ENCODE measurements at places on chromosomes 5 and 9.

DNA sequence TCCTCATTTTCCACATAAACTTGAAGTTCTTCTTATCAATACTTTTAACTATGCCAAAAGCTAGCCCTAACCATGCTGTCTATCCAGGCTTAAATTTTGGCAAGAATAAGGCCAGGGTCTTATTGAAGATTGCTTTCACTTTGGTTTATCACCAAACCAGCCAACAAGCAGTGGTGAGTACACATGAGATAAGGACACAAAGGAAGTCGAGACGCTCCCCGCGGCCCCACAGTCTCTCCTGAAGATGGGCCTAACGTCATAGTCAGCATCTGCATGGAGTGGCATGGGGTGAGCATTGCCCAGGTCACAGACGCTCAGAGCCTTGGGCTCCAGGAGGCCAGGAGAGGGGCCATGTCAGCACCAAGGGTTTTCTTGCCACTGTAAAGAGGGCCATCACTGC is 80.3 kb downstream of the ATPSCKMT start:
- DNase-seq: no peak

GRCh38 chr9:3473405-3473804 is 52.4 kb downstream of the RFX3 start:
- DNase-seq: no peak

- no peak for DNase-seq
These were observed 1.9 kb downstream of the SPTAN1 start for GRCh38 chr9:128554155-128554862.

DNA sequence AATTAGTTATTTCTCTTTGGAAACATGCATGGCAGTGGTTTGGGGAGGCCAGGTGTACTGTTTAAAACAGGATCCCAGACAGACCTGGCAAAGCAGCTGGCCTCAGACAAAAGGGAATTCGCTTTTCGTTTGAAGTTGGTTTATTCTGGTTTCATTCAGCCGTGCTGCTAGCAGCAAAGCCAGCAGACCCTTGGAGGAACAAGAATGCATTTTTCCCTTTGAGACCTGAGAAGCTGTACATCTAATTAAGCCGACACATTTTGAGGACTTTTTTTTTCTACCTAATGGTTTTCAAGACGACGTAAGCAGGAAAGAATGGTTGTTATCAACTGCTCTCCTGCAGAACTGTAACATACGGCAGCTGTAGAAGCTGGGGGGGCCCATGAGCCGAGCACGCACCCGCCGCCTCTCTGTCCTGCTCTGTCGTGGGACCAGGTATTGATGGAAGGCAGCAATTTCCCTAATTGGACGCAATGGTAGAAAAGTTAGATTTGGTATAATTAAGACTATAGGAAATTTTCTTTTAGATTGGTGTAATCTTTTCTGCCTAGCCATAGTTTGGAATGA is 13.6 kb downstream of the PLEKHG4B start:
- no peak for DNase-seq

DNA sequence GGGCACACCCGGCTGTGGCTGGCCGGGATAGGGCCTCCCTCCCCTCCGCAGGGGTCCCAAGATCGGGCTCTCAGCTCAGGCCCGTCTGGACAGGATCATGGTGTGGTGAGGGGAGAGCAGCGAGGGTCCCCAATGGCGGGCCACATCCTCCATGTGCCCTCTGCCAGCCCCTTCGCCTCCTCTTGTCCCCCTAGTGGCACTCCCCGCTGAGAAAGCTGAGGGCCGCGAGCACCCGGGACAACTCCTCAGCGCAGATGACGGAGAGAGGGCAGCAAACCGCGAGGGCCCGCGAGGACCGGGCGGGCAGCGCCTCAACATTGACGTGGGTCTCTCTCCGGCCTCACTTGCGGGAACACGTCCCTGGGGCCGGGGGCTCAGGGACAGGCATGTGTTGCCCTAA is 24.6 kb downstream of the NKD2 start:
- no peak for DNase-seq

DNA sequence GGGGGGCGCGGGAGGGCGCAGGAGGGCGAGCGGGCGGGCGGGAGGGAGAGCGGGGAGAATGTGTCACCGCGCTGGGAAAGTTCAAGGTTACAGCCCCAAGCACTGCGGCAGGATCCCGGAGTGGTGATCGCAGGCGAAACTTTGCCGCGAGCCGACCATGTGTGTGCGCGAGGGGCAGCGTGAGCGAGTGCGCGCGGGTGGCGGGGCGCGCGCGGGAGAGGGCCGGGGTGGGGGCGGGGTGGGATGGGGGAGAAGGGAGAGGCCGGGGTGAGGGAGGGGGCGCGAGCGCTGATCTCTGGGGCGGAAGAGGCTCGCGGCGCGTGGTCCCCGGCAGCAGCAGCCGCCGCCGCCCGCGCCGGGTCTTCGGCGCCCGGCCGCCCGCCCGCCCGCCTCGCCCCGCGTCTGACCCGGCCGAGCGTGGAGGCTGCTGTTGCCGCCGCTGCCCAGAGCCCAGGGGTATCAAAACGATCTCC is at the start of gene NFIB:
TSS of gene NFIB (minus strand) at position 191 of the 473 bp plus-strand sequence. CDS start 630 bp downstream, outside the sequence.
- DNase-seq: no peak

GRCh38 chr5:71456362-71456743 is 902 bp downstream of the BDP1 start:
- no peak for DNase-seq

DNA sequence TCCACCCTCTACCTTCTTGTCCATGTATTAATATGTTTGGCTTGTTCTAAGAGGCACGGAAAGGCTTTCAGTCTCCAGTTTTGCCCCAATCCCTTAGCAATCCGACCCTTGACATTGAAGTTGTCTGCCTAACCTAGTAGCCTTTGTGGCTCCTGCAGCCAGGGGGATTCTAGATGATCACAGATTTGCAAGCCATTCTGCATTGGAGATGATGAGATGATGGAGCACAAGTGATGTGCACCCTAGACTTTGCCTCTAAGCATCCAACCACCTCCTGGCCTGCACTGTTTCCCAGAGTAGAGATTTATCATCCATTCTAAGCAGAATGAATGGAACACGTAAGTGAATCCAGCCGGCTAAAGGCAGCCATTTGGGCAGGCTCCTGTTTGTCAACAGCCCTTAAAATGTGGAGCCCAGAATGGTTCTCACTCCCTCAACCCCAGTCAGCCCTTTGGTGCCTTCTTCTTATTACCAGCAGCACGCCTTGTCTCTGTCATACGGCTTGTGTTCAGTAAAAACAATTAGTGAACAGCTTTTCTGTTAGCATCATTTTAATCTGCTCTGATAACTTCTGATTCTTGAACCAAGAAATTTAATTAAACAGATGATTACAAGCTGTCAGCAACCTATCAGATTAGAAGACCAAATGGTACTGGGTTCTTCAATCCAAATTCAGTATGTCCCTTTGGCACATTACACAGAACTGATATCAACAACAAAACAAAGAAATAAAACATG is 5.7 kb upstream of the TRAF1 start:
- DNase-seq: no peak

GRCh38 chr5:132814503-132815294 is 1.6 kb downstream of the SOWAHA start:
- no peak for DNase-seq

- DNase-seq: no peak
These were observed 282.7 kb downstream of the ENC1 start for GRCh38 chr5:74357827-74358226.

DNA sequence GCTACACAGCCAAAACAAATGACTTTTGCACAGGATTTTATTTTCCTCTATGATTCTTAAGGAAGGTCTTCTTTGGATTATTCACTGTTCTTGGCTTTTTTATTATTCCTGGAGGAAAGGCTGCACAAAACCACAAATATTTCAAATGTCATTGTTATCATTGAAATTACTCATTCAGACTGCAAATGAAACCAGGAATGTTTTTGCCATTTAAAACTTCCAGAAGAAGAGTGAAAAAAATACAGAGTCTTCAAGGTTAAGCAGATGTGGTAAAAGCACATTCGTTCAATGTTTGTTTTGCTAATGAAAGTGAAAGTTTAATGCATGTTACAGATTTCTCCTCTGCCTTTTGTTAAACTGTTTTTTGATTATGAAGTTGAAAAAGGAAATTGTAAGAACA is 238.2 kb downstream of the TLE4 start:
- DNase-seq: no peak

GRCh38 chr9:20355022-20355421 is 267.3 kb downstream of the MLLT3 start:
- DNase-seq: no peak

- DNase-seq: no peak
These were observed 29.8 kb downstream of the PIK3R1 start for GRCh38 chr5:68245319-68245718.

DNA sequence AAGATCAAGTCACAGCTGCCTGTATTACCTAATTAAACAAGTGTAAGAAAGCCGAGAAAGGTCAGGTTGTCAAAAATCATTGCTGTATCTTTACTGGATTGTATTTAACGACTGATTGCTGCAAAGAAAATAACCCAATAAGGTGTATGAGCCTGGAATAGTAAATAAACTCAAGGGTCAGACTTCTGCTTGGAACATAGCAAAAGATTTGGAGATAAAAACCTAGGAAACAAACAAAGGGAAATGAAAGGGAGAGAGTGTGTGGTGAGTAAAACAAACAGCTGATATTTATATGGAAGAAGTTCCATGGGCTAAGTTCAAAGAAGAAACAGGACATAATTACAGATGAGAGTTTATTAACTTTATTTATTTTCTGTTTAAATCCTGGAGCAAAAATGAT is 354.0 kb downstream of the TLR4 start:
- DNase-seq: no peak

DNA sequence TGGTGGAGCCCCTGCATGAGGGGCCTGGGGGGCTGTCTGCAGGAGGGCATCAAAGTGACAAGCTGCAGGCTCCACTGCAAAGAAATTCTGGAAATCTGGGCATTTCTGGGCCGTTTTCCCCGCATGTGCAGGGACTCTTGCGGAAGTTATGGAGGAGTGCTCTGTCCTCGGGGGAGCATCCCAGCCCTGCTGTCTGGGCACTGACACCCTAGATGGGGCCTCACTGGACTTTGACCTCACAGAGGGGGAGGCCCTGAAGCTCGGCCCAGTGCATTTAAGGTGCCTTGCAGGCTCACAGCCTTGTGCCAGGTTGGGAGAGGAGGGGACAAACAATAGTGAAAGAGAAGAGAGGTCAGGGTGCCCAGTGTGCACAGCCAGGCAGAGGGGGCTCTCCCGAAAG is 35.4 kb downstream of the LHX3 start:
- DNase-seq: no peak

- no peak for DNase-seq
These were observed 318.4 kb upstream of the RIOK2 start for GRCh38 chr5:97501286-97501964.

GRCh38 chr5:151130235-151130921 is 27.2 kb downstream of the ANXA6 start:
- no peak for DNase-seq

GRCh38 chr5:1507961-1508658 is 15.7 kb downstream of the LPCAT1 start:
- no peak for DNase-seq

DNA sequence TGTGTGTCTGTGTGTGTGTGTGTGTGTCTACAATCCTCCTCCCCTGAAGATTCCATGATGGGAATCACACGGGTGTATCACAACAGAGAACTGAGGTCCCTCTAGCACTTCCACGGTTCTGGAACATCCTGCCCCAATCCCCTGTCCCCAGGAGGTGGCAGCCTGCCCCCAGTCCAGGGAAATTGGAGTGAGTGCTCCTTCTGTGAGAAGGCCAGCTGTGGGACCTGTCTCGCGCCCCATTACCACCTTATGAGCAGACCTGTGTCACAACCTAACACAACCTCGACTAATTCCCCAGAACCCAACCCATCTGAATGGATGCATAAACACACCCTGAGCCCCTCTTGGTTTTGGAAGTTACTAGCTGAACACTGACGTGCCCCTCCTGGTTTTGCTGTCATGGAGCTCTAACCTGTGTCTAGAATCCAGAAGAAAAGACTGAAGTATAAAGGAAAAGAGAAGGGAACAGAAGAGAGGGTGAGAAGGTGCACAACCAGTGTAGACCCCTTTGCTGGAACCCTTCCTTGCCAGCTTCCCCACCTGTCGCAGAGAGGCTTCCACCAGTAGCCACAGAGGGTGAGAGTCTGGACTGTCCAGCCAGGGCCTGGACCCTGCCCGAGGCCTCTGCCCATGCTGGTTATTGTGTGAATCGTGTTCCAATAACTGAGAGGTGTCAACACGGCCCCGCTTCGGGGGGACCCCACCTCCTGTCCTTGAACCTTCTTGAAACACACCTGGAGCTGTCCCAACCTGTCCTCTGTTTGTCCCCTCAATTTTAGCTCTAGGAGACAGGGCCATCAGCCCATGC is 3.4 kb downstream of the BTNL9 start:
- no peak for DNase-seq

- no peak for DNase-seq
These were observed 26.8 kb downstream of the SMAD5 start for GRCh38 chr5:136159457-136159856.

GRCh38 chr5:98749046-98749445 is 24.4 kb upstream of the RGMB start:
- no peak for DNase-seq

GRCh38 chr9:129140397-129141065 is 29.3 kb downstream of the PTPA start:
- DNase-seq: no peak

DNA sequence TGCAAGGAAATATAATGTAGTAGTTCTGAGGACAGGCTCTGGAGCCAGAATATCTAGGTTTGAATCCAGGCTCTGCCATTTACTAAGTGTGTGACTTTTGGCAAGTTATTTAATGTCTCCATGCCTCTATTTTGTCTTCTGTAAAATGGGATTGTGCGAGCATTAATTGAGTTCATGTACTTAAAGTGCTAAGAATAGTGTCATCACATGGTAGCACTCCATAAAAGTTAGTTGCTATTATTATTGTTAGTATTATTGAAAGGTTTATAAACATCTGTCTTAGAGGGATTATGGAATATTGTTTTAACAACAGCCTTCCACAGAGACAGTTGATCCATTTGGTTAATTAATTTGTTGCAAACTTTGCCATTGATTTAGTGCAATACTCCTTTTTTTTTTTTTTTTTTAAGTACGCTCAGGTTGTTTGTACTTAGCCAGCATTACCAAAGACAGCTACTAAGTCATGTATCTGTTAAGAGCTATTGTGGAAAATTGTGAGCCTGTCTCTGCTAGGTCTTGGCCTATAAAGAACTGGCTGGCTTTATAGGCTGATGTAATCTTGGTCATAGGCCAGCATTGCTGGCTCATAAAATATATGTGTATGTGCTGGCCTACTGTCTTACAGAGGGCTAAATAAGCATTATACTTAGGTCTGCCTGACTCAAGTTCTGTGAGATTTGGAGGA is 174.7 kb downstream of the WDR70 start:
- DNase-seq: no peak

DNA sequence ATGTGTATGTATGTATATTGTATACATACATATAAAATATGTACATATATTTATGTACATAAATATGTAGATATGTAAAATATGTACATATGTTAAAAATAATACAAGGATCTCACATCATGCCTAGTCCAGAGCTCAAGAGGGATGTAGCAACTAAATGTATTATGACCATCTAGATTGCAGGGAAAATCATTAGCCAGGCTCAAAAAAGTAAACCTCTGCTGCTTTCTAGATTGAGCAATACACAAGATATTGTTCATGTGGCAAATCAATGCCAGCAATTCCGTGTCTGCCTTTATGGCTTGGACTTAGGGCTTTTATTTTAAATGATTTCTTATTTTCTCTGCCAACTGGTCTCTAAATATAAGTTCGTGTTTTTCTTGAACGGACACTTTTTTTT is 65.2 kb downstream of the RAI14 start:
- no peak for DNase-seq

- DNase-seq: no peak
These were observed 1753.5 kb downstream of the EFNA5 start for GRCh38 chr5:105917189-105917588.

GRCh38 chr5:112123086-112123485 is 296.0 kb downstream of the EPB41L4A start:
- no peak for DNase-seq

Measured in cortex of kidney (tissue), 1 donor.